ENCODE measurements at places on chromosomes 12 and 14.

- peak; percentile 7 for DNase-seq
These were observed 1.1 kb downstream of the GPHN start for GRCh38 chr14:66508846-66509621.

DNA sequence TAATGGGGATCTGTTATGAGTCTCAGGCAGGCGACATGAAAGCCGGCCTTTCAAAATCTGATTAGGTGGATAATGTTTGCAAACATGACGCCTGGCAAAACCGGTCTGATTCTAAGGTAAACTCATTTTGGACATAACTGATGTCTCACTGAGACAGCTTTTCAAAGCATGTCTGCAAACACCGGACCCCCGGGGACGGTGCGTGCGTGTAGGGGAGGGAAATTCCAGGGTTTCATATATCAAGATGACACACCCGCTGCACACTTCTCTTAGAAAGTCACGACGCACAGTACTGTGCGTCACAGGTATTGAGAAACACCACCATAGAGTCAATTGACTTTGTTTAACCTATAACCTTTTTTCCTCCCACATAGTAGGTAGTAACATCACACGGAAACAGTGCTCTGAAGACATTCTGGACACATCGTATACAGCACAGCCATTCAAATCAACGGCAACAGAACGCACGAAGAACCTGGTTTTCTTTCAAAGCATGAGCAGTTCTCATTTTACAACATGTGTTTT lies 43.9 kb upstream of the TESC start:
- DNase-seq: no peak

- DNase-seq: no peak
These were observed 46.9 kb upstream of the SLC16A7 start for GRCh38 chr12:59548930-59549329.

DNA sequence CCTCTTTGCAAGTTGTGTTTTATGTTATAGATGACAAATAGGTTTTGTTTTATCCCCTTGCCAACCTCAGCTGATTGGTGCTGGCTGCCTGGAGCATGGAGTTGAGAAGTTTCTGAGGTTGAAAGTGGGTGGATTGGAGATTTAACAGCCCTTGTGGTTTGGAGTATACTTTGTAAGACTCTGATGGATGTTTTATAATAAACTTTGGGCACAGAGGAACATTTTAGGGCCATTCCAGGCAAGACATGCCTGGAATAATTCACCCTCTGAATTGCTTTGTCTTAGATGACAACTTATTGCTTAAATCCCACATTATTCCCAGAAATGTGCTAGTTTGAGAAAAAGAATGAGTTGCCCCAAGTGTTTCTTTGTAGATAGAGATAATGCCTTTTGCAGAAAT lies 158.9 kb downstream of the SLC5A8 start:
- no peak for DNase-seq

DNA sequence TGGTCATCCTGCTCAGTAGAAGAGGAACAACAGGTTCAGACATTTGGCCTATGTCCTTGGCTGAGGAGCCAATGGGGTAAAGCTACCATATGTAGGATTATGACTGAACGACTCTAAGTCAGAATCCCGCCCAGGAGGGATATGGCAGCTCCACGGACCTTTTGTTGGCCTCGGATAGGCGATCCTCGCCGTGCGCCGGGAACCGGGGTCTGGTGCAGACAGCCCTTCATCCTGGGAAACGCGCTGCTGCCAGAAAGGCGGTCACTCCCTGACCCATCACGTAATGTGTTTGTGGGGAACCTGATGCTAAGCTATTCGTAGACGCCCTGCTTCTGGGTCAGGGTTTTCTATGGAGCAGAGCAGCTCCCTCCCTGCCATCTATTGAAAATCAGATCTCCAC lies 178.9 kb upstream of the ALG10B start:
- no peak for DNase-seq

DNA sequence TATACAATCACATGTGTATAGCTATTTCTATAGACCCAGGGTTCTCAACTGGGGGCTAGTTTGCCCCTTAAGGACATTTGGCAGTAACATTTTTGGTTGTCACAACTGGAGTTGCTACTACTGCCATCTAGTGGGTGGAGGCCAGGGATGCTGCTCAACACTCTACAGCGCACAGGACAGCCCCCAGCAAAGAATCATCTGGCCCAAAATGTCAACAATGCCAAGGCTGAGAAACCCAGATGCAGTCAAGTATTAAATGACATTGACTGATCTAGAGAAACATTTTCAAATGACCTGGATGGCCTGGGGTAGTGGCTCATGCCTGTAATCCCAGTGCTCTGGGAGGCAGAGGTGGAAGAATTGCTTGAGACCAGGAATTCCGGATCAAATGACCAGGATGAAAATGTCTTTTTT lies 5.8 kb downstream of the WSB2 start:
- peak; percentile 27 for DNase-seq
